ENCODE measurements at places on chromosomes 2 and 18.

DNA sequence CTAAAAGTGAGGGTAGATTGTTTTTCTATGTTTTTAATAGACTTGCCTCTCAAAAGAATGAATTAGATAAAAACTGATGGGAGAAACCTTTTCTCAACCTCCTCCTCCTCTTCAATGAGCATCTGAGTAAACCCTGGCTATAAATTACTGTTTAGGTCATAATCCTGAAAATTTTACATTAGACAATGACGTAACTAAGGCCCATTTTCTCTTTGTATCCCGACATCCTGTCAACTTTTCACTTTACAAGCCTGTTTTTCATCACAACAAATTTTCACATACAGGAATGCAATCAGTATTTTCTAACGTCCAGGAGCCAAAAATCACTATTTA, 1.3 kb downstream of the SPIRE1 start:
- DNase-seq, result no peak

DNA sequence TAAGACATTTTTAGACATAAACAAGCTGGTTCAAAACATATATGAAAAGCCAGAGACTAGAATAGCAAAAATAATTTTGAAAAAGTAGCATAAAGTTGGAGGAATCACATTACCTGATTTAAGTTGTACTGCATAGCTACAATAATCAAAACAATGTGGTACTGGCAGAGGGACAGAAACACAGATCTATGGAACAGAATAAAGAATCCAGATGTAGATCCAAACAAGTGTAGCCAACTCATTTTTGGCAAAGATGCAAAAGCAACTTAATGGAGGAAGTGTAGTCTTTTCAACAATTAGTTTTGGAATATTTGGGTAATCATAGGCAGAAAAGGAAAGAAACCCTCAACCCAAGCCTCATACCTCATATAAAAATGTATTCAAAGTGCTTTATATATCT, 278.7 kb upstream of the ZNF521 start:
- no peak for DNase-seq

- DNase-seq, result peak; percentile 60
Observed at GRCh38 chr2:218569038-218569431, 396 bp downstream of the CNOT9 start.

DNA sequence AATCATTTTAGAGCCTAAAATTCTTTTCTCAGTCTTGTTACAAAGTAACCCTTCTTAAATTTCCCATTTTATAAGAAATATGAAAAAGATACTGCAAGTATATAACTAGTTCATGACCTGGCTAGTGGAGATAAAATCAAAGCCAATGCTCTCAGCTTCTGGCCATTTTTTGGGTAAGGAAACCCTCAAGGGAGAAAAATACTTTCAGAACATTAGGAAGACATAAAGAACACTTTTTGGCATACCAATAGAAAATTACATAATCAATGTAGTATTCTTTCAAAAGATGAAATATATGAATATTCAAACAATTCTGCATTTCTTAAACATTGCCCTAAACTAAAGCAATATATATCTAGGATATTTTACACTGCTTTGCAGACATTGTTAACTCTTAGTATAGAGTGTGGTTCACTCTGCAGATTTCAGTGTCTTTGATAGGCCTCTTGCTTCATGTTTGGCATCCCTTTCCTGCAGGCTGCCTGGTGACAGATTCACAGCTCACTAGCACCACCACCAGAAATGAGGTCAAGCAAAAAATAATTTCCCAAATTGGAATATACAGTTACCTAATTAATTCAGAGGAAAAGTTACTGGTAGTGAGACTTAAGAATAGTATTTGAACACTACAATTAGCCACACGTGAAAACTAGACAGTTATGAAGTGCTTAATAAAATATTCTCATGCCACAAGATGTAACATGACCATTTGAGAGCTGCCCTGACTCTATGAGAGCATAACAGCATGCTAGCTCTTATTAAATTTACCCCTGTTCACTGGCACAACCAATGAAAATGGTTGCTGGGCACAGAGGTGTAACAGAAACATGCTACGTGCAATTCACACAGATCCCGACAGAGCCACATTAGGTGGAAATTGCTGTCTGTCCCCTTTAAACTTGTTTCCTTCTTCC, 36.0 kb downstream of the PAIP2B start:
- no peak for DNase-seq

DNA sequence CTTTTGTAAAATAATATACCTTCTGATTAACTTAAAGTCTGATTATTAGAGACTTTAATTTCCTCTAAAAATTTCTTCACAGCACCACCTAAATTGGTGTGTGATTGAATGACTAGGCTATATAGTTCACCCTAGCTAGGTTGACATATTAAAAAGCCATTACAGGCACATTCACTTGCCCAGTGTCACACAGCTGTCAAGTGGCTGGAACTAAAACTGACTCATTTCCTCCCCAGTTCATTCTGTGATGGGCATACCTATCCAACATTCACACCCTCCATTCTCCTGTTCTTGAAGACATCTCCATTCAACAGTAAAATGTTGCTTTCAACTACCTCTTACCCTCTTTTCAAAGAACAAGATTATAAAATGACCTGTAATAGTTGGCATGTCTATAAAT, 334.5 kb downstream of the ARHGAP15 start:
- no peak for DNase-seq

GRCh38 chr18:79862562-79862961, 64.8 kb downstream of the KCNG2 start:
- no peak for DNase-seq

GRCh38 chr2:212911011-212911410, 240.4 kb downstream of the IKZF2 start:
- no peak for DNase-seq

DNA sequence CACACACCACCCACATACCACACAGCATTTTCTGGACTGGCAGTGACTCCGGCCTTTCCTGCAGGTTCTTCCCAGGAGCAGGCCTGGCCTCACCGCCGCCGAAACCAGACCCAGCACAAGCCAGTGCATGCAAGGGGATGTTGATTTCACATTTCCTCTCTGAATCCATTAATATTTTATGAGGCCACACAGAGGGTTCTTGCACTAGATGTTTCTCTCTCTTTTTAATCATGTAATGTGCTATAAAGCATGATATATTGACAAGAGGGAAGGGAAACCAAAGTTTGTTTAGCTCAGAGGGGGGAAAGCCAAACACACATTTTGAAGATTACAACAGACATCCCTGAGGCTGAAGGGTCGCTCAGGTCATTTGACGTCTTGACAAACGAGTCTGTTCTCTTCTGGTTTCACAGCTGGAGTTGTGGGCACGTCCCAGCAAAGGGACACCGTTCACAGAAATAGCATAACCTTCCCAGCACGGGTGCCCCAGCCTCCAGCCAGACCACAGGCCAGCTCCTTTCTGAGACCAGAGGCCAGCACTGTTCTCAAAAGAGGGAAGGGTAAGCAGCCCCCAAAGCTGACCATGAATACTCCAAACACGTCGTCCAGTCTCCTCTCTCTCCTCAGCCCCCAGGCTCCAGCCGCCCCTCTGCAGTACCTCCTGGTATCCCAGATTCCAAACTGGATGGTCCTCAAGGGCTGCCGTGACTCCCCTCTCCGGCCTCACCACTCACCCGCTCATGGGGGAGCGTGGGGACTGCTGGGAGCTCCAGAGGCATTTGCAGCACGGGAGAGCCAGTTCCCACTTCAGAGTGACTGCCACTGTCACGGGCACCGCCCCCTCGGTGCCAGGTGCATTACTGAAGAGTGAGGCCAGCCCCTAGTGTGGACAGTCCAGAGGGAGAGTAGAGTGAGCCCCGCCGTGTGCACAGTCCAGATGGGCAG, 340.3 kb upstream of the SALL3 start:
- no peak for DNase-seq

GRCh38 chr2:224284134-224284946, 117.6 kb downstream of the FAM124B start:
- DNase-seq, result peak; percentile 4

DNA sequence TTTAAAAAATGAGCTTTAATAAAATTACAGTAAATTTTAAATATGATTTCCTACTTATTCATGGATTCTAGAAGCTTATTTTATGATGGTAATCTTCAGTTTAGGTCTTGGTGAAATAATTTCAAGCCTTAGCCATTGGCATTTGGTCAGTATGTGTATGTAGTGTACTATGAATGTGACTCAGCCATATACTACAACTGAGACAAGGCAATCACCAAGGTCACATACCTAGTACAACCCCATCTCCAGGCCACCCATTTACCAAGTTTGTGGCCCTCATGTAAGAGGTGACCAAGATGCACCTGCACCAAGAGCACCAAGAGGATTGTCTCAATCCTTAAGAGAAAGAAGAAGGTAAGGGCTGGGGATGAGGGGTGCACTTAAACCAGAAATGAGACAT, 54.8 kb upstream of the FRZB start:
- DNase-seq, result no peak

- no peak for DNase-seq
Observed at GRCh38 chr2:44951124-44951523, 9.6 kb downstream of the SIX3 start.
